ENCODE measurements at places on chromosomes 11 and 22.

- no peak for DNase-seq
Measured at GRCh38 chr11:1227551-1228100, 4.8 kb downstream of the MUC5B start.

DNA sequence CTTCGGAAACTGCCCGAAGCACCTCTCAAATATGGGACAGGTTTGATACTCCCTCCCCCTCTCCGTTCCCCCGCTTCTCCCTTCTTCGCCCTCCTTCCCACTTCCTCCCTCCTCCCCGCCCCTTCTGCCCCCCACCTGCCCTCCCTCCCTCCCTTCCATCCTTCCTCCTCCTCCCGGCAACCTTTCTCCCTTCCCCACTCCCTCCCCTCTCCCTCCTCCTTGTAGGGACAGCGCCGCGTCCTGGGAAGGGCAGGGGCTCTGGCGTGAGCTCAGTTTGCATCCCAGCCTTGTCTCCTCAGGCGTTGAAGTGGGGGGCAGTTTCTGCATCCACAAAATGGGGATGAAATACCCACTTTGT, 6.1 kb upstream of the NFAM1 start:
- DNase-seq = no peak

DNA sequence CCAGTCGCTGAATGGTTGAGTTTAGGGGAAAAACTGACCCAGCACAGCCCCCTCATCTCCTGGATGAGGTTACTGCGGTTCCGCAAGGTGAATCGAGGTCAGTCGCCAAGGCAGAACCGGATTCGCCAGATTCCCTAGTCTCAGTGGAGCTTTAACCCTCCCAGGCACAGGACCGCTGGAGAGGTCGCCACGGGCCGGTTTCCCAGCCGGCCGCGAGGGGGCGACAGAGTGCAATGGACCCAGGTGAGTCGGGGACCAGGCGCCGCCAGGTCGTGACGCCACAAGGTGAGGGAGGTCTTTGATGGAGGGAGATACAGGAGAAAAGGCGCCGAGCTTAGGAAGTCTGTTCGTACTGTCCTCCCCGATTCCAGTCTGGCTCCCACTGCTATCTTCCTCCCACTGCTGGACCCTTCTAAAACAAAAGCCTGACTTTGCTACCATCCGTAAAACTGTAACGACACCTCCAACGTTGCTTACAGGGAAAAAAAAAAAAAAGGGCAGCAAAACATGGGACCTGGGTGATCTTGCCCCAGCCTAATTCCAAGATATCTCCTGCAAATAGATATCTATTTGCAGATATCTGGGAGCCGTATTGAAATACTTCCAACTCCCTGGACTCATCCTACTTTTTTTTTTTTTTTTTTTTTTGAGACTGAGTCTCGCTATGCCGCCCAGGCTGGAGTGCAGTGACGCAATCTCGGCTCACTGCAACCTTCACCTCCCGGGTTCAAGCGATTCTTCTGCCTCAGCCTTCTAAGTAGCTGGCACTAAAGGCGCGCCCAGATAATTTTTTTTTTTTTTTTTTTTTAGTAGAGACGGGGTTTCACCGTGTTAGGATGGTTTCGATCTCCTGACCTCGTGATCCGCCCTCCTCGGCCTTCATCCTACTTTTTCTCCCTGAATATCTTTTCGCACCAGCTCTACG, 1.4 kb upstream of the GGA1 start:
- DNase-seq = peak; percentile 38

DNA sequence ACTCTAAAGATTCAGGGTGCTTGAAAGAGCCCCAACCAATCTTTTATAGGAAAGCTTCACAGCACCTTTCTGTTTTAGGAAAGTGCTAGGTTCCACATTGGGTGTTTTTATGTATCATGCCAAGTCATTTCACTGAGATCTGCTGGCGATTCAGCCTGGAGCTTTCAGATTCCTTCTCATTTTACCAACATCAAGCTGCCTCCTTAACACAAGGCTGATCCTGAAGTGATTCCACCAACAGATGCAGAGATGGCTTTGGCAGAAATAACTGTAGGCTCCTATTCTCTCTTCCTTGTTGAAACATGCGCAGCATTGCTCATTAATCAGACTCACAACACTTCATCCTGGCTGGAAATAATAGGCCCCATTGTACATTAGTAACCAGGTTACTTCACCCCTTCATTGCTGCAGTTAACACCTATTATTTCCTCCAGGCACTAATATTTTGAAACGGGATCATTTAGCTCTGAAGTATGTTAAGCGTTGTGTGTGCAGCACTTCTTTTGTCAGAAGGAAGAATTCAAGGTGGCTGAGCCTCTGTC, 89.0 kb downstream of the OPCML start:
- no peak for DNase-seq

GRCh38 chr11:126992804-126993111, 7.8 kb downstream of the KIRREL3 start:
- peak; percentile 36 for DNase-seq

- no peak for DNase-seq
Measured at GRCh38 chr11:130816546-130817329, 99.5 kb downstream of the SNX19 start.

DNA sequence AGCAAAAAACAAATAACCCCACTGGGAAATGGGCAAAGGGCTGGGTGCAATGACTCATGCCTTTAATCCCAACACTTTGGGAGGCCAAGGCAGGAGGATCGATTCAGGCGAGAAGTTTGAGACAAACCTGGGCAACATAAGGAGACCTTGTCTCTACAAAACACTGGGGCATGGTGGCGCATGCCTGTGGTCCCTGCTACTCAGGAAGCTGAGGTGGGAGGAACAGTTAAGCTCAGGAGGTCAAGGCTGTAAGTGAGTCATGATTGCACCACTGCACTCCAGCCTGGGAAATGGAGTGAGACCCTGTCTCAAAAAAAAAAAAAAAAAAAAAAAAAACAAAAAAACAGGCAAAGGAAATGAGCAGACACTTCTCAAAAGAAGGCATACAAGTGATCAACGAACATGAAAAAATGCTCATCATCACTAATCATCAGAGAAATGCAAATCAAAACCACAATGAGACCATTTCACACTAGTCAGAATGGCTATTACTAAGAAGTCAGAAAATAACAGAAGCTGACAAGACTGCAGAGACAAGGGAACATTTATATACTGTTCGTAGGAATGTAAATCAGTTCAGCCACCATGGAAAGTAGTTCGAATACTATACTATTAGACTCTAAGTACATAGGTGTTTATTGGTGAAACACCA, 48.2 kb upstream of the SMCO4 start:
- peak; percentile 87 for DNase-seq

DNA sequence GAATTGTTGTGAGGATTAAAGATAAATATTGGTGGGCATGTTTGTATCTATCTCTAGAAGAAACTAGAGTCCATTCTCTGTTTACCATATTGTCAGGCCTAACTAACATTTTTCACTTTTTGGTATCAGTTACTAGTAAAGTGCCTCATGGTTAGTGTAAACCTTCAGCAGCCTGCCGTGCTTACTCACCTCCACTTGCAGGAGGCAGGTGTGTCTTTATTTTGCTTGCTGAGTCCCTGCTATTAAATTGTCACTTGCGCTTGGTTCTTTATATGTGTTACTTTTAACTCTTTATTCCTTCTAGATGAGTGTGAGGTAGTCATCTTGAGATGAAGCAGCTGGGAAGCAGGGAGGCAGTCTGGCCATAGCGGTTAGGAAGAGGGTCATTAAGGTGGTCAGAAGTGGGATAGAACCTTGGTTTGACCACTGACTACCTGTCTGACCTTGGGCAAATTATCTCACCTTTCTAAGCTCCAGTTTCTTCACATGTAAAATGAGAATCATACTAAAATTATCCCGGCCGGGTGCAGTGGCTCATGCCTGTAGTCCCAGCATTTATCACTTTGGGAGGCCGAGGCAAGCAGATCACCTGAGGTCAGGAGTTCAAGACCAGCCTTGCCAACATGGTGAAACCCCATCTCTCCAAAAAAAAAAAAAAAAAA, 21.2 kb downstream of the PPP6R3 start:
- DNase-seq = no peak

DNA sequence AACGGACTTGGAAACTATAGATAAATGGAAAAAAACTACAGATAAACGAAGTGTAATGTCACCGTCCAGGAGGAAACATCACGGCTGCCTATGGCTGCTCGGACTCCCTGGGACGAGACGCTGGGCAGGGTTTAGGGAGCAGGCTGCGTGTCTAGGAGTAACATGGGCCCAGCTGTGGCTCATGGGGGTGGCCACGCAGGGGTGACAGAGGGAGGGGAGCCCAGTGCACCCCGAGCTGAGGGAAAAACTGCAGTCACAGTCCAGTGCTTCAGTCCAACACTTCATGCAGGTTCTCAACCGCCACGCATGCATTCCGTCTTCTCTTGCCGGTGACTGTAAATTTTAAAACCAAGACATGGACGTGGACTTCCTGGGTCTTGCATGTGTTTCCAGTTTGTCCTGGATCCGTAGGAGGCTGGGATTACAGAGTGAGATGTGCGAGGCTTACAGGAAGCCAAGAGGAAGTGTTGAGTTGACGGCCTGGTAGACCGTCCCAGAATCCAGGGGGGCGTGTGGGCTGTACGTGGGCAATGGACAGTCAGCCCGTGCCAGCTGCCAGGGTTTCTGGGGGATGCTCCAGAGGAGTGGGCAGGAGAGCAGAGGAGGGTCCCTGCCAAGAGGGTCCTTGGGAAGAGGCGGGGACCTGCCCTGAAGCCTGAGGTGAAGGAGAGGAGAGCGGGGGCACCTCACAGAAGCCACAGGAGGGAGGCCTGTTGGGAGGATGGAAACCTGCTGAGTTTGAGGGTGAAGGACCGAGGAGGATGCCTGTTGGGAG, 691.4 kb downstream of the BRD1 start:
- DNase-seq = no peak

- peak; percentile 2 for DNase-seq
Measured at GRCh38 chr22:48576333-48577013, 1251.2 kb downstream of the BRD1 start.

DNA sequence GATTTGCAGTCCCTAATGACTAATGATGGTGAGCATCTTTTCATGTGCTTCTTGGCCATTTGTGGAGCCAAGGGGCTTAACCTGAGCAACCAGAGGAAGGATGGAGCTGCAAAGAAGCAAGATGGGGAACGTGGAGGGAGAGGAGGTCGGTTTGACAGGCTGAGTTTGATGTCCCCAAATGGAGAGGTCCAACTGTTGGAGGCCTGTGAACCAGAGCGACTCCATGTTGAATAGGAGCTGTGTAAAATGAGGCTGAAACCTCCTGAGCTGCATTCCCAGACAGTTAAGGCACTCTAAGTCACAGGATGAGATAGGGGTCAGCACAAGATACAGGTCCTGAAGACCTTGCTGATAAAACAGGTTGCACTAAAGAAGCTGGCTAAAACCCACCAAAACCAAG, 54.5 kb downstream of the RPS6KA4 start:
- DNase-seq = no peak

DNA sequence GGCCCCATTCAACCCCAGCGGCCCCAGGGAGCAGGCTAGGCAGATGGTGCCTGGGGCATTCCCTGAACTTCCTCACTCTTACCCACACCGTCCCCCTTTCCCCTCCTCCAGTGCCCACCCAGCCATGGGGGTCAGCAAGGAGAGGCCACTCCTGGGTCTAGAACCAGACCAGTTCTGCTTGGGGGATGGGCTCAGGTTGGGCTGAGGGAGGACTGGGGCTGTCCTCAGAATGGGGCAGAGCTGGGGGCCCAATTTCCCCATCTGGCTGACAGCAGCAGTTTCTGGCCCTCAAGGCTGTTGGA, 12.4 kb downstream of the SCYL1 start:
- DNase-seq = no peak

- no peak for DNase-seq
Measured at GRCh38 chr11:123410218-123410549, 19.9 kb upstream of the GRAMD1B start.

- DNase-seq = peak; percentile 39
Measured at GRCh38 chr22:27088026-27088425, 430.6 kb downstream of the MIAT start.

GRCh38 chr11:87263979-87264378, 226.2 kb downstream of the TMEM135 start:
- DNase-seq = peak; percentile 24

DNA sequence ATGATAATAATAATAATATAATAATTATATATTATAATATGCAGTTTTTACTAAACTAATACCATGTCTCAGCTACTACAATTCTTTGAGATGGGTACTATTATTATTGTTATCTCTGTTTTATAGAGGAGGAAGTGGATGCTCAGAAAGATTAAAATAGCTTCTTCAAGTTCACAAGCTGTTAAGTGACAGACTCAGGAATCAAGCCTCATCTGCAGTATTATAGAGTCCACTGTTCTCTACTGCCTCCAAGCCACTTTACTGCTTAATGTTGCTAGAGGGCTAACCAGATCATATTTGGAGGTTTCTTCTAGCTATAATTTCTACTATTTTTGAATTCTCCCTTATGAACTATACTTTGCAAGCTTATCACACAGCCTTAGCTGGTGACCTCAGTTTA, 62.7 kb downstream of the CSTPP1 start:
- no peak for DNase-seq

DNA sequence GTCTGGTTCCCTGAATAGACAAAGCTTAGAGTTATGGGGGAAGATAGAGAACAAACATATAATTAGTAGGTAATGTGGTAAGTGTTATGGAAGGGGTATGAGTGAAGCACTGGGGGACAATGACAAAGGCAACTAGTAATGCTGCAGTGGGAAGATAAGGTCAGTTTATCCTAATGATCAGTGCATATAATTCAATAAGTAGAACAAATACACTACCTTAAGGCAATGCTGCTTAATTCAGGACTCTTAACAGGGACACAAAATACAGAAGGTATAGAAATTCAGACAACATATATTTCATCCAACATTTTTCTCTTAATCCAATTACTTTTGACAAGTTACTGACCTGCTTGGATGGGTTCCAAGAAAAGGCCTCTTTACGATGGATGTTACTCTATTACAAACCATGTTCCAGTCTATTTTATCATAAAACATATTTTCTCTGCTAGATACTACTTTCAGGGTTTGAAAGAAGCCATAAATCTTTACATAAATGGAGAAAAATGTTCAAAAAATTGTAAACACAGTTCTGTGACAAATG, 1186.2 kb downstream of the LRRC4C start:
- no peak for DNase-seq

DNA sequence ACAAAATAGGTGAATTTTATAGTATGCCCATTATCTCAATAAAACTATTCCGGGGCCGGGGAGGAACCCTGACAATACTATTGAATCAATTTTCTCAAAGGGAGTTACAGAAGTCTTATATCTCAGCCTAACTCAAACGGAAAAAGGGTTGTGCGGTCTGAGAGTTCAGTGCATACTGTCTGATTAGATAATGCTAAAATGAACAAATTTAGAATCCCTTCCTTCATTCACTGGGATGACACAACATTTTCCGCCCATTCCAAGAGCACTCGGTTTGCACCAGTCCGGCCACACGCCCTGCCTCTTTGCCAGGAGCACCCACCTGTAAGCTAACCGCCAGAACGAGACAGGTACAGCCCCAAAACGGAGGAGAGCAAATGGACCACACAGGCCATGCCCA, 50.0 kb upstream of the NFRKB start:
- no peak for DNase-seq

GRCh38 chr11:106468086-106468485, 390.6 kb downstream of the AASDHPPT start:
- peak; percentile 81 for DNase-seq

All from iris pigment epithelial cell (primary cell).